ENCODE measurements at places on chromosomes 5 and 9.
A peak's percentile ranks its signal among the peaks of the same experiment; 100 is the strongest.

DNA sequence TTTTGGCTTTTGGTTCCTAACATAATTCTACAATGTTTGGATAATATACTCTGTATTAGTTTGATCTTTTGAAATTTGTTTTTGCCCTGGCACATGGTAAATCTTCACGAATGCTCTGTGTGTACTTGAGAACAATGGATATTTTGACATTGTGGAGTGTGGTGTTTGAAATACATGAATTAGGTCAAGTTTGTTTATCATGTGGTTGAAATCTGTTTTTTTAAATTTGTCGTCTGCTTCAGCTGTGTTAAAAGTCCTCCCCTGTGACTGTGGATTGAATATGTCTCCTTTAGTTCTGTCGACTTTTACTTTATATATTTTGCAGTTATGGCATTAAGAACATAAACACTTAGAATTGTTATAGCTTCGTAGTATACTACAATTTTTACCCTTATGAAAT lies 60.3 kb downstream of the DUSP1 start:
- no peak for DNase-seq

DNA sequence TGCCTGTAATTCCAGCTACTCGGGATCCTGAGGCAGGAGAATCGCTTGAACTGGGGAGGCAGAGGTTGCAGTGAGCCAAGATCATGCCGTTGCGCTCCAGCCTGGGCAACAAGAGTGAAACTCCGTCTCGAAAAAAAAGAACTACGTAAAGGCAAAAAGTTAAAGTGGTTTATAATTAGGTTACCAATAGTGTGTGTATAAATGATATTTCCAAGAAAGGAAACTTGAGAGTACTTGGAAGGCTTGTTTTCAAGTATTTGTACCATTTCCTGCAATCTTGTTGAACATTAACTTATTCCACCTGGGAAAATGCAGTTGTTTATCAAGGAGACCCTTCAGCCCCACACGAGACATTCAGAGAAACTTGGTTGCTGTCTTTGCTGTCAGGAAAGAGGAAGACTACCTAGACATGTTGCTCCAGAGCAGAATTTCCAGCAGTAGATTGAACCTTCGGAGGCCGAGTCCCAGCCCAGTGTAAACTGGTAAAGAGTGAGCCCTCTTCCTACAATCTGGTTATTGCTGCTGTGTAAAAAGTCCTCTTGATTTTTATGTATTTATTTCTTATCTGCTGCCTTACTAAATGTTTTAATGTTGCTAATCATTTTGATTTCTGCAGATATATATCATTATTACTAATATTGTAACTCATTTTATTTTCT lies 30.1 kb downstream of the STXBP1 start:
- no peak for DNase-seq

- no peak for DNase-seq
These were observed 2.3 kb upstream of the HK3 start for GRCh38 chr5:176901260-176902101.

DNA sequence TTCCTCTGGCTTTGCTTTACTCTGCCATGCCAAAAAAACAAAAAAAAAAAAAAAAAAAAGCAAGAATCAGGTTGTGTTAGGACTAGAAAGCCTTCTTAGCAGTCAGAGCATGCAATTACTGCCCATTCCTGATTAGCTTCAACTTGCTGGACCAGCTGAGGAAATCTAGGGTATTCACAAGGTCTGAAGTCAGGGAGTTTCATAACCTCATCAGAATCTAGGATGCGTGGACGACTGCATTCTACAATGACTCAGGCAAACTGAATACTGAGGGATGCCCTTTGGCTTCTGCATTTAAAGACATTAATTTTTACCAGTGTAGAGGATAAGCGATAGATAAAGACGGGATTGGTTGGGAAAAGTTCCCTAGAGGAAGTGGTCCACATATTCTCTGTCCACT lies 39.2 kb upstream of the SHOC1 start:
- no peak for DNase-seq

- peak; percentile 20 for DNase-seq
These were observed 334.4 kb downstream of the CWC27 start for GRCh38 chr5:65102976-65103711.

DNA sequence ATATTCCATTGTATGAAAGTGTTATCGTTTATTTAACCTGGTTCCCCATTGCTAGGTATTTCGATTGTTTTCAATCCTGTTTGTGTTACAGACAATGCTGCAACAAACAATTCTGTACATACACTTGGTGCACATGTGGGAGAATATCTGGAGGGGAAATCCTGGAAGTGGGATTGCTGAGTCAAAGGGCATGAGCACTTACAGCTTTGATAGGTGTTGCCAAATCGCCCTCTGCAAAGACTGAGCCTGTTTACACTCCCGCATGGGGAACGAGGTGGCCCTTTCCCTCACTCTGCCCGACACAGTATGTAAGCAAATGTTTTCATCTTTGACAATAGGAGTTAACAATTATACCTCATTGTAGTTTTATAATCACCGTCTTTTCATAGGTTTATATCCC lies 66.2 kb downstream of the PDE6A start:
- DNase-seq = no peak

DNA sequence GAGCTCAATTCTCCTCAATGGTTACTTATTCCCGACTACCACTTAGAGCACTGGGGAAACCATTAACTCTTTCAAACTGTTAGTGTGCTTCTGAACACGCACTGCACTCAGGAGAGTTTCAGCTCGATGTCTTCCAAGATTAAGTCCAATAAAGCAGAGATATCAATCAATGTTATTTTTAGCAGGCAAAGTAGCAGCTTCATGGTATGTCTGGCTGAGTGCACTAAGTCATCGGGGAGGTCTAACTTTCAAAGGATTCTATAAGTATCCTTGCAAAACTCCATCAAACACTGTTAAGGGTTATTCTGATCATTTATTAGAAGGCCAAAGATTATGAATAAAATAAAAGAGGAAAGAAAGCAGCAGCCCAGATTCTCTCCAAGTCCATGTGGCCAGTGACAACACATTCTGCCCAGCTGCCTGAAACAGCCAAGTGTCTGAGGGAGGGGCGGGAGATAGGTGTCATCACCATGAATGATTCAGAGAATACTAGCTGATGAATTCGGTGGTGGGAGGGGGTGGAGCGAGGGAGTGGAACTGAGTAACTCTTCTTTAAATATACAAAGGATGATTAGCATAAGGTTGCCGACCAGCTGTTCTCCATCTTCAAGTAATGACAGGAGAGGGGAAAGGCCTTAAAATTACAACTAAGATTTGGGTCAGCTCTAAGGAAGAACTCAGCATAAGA lies 21.3 kb downstream of the NREP start:
- peak; percentile 17 for DNase-seq

DNA sequence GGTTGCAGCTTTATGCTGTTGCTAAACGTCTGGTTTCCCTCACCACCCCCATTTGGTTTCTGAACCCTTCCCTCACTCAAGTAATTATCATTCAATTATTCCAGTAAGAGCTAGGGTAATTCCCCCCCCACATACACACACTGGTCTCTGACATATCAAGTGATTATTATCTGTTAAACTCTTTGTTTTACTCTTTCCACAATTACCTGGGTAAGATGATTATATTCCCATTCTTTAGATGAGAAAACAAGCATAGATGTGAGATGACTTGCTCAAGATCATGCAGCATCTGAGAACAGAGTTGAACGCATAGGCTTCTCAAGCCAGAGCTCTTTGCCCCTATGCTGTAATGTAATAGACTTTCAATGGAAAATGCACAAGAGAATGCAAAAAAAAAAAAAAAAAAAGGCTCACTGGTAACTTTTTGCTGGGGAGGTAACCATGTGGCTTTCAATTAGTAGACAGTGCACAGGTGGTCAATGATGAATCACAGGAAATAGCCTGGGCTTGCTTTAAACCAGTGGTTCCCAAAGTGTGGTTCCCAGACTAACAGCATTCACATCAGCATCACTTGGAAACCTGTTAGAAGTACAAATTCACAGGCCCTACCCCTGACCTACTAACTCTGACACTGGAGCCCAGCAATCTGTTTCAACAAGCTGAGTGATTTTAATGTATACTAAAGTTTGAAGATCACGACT lies 87.6 kb downstream of the PIK3R1 start:
- no peak for DNase-seq

DNA sequence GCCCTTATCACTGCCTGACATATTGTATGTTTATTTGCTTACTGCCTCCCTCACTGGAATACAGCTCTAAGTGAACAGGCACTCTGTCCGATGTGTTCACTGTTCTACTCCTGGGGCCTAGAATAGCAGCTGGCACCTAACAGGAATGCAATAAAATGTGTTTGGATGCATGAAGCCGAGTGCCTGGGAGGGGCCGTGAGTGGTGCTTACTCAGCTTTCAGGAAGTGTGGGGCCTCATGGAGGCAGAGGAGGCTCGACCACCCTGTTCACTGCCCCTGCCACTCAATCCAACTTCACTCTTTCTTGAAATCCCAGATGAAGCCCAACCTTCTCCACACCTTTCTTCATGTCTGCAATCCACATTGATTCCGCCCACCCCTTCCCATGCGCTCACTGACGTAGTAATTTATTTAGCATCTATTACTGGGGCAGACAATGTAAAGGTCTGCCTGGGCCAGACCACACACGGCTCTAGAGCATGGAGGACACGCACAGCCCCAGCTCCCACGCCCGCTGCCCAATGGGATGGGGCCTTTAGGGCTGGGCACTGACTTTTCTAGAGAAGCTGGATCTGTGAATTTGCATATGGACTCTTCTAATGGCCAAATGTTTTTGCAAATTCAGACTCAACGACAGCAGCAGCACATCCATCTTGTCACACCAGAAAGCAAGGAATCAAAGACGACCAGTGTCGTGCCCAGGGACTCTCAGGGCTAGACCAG lies 21.3 kb downstream of the TBC1D9B start:
- DNase-seq = no peak

DNA sequence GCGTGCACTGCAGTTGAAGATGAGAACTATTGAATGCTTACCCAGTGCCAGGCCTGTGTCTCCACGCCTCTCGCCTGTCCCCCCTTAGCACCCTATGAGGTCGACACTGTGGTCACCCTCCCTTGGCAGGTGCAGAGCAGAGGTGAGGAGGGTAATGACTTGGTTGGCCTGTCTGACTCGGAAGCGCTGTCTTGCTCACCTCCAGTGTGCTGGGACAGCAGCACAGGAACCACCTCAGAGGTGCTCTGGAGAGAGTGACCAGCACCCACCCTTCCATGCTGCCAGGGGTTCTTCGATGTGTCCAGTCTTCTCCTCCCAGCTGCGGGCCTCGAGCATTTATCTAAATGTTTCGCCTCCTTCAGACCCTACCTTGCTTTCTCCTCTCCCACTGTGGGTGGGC lies 178.3 kb upstream of the IRX2 start:
- DNase-seq = no peak

DNA sequence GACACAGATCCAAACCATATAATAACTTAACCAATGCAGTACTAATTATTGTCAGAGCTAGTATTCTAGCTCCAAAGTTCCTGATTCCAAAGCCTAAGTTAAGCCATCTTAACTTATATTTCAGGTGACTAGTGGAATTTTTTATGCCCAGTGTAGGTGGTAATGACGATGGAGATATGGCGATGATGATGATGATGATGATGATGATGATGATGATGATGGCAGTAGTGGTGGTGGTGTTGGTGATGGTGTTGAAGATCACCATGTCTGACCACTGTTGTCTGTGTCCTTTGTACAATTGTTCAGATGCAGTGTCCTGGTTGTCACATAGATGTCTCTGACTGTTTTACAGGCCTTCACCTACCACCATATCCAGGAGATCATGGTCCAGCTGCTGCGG lies 139.9 kb downstream of the INSYN2B start:
- no peak for DNase-seq

GRCh38 chr5:133610489-133611356 lies 1.6 kb downstream of the FSTL4 start:
- peak; percentile 32 for DNase-seq

DNA sequence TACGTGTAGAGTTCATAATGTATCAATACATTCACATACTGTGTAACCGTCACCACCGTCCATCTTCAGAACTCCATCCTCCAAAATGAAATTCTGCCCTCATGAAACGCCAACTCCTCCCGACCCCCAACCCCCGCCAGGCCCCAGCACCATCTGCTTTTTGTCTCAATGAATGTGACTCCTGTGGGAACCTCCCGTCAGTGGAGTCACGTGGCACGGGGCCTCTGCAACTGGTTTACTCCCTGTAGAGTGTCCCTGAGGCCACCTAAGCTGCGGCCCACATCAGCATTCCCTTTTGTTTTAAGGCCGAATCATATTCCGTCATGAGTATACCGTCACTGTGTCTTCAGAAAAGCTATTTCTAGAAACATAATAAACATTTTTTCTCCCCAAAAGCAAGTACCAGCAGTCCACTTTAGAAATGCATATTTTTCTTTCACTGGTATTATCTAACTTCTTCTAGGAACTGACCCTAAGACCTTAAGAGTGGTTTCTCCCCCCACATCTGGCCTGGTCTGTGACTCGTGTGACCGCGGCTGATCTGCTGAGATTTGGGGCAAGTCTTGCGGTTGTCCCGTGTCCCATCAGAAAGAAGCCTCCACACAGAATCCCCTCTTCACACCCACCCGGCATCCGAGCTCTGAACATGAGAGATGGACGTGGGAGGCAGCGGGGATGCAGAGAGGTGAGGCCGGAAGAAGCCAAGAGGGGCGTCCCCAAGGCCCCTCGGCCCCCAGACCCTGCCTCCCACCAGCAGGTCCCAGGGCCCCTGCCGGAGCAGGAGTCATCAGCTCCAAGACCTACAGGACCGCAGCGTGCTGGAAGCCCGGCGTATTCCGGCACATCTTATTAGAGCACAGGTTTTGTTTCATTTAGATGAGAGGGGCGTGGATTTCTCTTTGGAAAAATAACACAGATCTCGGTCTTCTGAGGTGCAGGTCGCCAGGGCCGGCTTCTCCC lies 38.3 kb downstream of the SLC6A3 start:
- DNase-seq = no peak

- no peak for DNase-seq
These were observed 105.7 kb downstream of the SPRY4 start for GRCh38 chr5:142219146-142219545.

- no peak for DNase-seq
These were observed 68.4 kb downstream of the SCAI start for GRCh38 chr9:125074976-125075375.

DNA sequence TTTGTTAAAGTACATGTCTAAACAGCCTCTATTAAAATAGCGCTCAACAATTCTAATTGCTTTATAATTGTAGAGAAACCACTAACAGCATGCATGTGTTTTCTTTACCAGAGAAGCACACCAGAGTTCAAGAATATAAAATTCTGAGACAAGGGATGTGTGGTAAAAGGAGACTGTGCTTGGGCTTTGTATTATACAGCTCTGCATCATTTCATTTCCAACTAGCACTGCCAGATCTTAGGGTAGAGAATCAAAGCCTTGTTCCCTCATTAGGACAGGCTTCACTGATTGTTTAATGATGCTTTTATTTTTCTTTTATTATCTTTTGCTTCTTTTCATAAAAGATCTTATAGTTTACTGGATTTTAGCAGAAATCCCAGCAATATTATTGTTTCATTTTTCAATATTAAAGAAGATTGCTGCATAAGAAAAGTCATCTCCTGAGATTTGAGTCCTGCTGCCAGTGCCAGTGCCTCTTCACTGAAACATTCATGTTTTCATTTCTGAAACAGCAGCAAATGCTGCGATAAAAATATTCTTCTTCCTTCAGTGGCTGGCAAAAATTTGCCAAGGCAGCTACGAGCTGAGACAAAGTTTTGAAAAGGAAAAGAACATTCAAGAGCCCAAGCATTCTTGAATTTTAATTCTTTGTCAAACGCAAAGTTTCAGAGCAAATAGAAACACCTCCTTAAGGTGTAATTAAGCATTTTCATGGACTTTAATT lies 491.0 kb upstream of the PIK3R1 start:
- DNase-seq = no peak

- DNase-seq = no peak
These were observed 596 bp downstream of the IRF1 start for GRCh38 chr5:132489871-132490483.

GRCh38 chr9:38051780-38052546 lies 17.1 kb downstream of the SHB start:
- DNase-seq = no peak
